NAMALWA (cell line): ENCODE measurements at places on chromosomes 7 and 10.

DNA sequence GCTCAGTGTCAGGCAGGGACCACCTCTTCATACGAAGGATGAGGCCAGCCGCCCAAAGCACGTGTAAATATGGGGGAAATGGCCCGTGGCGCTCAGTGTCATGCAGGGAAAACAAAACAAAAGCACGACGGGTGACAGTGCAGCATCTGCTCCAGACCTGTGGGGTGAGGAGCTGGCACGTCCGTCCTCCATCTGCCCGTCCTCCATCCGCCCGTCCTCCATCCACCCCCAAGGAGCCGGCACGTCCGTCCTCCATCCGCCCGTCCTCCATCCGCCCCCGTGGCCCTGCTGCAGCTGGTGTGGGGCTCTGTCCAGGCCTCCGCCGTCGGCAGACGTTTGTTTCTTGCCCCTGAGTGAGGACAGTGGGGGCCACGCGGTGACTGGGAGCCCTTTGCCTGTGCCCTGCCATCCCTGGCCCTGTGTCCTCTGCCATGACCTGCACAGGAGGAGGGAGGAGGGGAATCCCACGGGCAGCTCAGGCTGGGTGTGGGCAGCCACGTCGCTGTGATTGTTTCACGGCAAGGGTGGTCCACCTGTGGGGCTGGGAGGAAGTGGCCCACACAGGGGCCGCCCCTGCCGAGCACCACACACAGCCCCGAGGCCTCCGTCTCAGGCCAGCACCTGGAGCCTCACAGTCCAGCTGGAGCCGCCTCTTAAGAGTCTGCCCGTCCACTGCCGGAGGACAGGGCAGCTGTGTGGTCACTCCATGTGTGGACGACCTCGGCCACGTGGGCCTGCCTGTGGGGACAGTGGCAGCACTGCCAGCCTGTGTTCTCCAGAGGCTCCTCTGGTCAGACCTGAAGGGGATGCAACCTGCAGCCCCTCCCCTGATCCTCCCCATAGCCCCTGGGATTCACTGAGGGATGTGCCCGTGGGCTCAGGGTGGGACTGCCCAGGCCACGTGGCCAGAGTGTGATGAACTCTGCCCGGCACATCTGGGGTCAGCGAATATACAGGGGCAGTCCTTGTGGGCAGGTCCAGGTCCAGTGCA, 38.2 kb upstream of the DPYSL4 start:
- no peak for DNase-seq

- no peak for DNase-seq
Observed at GRCh38 chr10:121087129-121087528, 236.0 kb downstream of the WDR11 start.

- no peak for DNase-seq
Observed at GRCh38 chr7:19508124-19508523, 200.7 kb downstream of the POLR1F start.

- DNase-seq = no peak
Observed at GRCh38 chr10:31087851-31088250, 56.2 kb upstream of the ZNF438 start.

- peak; percentile 80 for DNase-seq
Observed at GRCh38 chr10:72248468-72249151, 25.1 kb upstream of the DDIT4 start.

GRCh38 chr7:116177009-116177408, 33.3 kb upstream of the TES start:
- DNase-seq = no peak

GRCh38 chr10:79295563-79295962, 51.7 kb upstream of the PPIF start:
- DNase-seq = no peak

GRCh38 chr7:134752006-134752760, 27.3 kb upstream of the CALD1 start:
- no peak for DNase-seq

DNA sequence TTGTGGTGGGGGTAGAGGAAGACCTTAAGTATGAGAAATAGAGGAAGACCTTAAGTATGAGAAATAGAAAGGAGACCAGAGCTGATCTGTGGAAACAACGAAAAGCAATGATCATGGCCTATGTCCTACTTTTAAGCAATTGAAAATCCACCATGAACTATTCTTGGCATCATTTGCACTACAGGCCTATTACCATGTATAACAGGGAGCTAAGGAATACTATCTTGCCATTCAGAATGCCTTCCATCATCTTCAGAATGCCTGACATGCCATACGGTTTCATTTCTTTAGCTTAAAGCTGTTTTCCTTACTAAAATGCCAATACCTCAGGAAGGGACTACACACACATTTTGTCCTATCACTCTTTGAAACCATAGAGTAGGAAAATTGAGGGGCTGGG, 127.0 kb downstream of the CALCR start:
- no peak for DNase-seq
